ENCODE measurements at places on chromosomes 3 and 15.
A peak's percentile ranks its signal among the peaks of the same experiment; 100 is the strongest.

- no peak for DNase-seq
Measured at GRCh38 chr3:188488801-188489200, 334.8 kb downstream of the LPP start.

DNA sequence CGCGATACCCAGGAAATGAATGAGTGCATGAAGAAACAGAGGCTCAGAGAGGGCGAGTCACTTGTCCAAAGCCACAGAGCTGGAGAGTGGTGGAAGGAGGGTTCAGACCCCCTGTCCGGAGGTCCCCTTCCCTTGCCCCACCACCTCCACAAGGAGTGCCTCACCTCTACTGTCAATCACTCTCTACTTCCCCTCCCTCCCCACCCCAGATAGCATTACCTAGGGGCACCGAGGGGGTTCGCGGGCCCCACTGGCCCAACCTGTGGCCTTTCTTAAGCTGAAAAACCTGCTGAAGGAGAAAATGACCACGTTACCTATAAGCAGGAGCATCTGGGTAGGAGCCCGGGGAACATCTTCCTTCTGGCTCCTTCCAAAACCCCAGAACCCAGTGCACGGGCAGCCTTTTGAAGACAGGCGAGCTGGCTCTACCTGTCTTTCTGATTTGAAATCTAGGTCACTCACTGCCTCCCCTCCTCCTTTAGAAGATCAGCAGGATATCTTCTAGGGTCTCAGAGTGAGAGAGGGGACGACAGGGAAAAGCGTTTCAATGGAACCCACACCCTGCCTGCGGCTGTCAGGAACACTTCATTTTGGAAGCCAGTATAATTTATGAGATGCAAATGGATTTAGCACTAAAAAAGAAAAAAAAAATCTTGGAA, 89.9 kb upstream of the MEF2A start:
- DNase-seq = no peak

GRCh38 chr3:22231061-22231460, 480.1 kb upstream of the ZNF385D start:
- no peak for DNase-seq

- DNase-seq = no peak
Measured at GRCh38 chr15:62362608-62363007, 197.5 kb upstream of the C2CD4B start.

DNA sequence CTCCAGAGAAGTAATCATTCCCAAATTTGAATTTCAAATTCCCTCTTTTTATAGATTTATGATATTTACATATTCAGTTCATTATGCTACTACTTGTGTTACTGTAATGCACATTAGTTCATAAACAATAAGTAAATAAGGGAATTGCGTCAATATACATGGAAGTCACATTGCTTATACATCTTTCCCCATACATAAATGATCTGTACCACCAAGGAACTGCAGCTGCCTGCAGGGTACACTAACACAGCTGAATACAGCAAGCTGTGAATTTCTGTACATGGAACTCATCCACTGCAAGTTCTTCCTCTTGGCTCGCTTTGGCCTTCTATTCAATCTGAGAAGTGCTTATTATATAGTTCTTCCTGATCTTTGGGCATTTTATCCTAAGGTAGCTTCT, 15.5 kb downstream of the CASR start:
- DNase-seq = no peak

- no peak for DNase-seq
Measured at GRCh38 chr15:40452296-40453090, 11.7 kb downstream of the BAHD1 start.

GRCh38 chr3:197499427-197499826, 56.3 kb downstream of the BDH1 start:
- no peak for DNase-seq

GRCh38 chr15:99187936-99188335, 61.4 kb downstream of the TTC23 start:
- no peak for DNase-seq

DNA sequence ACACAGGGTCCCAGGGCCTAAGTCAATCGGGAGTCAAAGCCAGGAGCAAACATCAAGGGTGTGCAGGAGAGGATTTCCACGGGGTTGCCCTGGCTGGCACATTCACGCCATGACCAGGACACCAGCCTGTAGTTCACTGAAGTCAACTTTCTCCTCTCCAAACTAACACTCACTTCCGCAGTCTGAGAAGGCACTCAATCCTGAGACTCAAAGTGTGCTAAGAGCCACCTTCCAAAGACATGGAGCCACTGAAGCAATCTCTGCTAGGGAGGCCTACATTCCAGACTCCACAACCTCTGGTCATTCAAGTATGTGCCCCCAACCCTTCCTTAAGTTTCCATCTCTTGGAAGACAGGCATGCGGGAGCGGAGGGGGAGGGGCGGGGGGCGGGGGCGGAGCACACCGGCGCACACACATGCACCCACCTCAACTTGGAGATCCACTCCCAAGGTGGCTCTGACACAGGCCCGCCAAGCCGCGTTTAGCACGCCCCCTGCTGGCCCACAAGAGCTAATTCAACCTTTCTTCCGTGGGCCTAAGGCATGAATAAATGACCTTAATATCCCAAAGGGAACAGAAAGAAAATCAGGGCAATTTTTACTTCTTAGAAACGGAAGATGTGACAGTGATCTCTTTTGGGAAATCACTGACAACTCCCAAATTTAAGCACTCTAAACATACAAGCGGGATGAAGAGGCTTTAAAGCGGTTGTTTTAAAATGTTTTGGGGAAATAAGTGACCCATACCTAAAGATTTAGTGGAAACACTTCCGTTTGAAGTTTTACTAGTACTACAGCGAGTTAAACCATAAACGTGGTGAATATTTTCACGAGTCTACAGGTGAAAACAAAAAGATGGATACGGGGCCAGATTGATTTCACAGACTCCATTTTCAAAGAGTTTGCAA, 162.5 kb upstream of the CHRNA7 start:
- peak; percentile 65 for DNase-seq

- peak; percentile 67 for DNase-seq
Measured at GRCh38 chr3:107431246-107432012, 54.2 kb downstream of the CCDC54 start.

GRCh38 chr3:161316006-161316689, 55.2 kb downstream of the SPTSSB start:
- no peak for DNase-seq

DNA sequence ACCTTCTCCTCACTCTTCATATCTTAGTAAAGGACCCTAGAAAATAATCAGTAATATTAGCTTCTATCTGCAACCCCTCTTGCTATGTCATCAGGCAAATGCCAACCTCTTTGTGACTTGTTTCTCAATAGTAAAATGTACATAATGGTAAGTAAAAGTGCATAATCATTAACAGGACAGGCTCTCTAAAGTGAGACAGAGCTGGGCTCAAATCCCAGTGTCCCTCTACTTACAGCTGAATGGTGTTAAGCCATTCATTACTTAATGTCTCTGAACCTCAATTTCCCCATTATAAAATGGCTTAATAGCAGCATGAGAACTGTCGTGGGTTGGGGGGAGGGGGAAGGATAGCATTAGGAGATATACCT, 62.6 kb upstream of the ATP11B start:
- DNase-seq = no peak
